NCI-H2081 (cell line): ENCODE measurements at places on chromosomes 2 and 18.

DNA sequence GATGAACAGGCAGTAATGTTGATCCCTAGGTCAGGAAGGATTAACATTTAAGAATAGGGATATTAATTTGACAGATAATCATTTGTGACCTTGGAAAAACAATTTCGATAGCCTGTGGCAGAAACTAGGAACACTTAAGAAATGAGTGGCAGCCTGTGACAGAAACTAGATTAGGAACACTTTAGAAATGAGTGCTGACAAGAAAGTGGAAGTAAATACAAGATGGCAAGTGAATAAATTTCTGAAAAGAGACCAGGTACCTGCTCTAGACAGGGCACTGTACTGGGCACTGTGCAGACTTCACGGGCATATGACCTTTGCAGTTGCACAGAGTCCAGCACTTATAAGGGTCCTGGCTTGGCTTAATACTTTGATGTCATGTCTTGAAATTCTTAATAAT lies 5.5 kb upstream of the HNRNPA3 start:
- no peak for DNase-seq

DNA sequence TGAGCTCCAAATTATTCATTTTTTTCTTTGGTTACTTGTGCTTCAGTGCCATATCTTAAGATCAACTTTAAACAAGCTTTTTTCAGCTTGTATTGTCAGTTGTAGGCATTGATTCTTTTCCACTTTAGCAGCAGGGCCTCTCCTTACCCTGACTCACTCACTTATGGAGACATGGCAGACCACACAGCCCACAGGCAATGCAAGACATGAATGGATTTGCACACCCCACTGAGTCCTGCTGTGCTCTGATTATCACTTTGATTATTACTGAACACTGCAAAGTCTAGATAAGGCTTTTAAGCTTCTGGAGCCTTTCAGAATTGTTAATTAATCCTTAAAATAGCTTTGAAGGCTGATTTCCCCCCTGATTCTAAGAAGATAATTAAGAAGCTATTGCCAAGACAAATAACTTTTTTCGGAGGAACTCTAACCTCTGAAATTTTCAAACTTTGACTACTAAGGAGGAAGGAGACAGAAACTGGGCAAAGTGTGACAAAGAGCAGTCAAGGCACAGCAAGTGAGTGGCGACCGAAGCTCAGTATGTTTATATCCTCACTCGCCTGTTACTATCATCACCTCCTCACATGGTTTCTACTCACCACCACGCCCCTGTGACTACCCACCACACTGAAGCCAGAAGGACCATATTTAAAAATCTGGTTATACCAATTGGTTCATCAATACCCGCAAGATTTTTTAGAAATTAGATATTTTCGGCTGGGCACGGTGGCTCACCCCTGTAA lies 43.3 kb downstream of the CACNB4 start:
- DNase-seq, result no peak

- no peak for DNase-seq
Measured at GRCh38 chr2:12270876-12271588, 445.7 kb upstream of the TRIB2 start.

DNA sequence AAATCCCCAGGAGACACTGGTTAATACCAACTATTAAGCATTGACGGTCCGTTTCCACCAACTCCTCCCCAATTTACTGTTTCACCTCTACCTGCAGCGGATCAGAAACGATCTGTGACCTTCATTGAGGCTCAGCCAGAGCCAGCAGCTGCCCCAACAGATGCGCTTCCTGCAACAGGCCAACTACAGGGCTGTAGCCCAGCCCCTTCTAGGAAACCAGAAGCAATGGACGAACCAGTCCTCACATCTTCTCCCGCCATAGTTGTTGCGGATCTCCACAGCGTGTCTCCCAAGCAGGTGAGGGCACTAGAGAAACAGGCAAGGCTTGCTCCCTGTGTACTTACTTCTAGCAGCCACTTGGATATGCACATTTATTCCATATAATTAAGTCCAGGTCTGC lies 8.5 kb upstream of the RPE start:
- DNase-seq, result no peak

DNA sequence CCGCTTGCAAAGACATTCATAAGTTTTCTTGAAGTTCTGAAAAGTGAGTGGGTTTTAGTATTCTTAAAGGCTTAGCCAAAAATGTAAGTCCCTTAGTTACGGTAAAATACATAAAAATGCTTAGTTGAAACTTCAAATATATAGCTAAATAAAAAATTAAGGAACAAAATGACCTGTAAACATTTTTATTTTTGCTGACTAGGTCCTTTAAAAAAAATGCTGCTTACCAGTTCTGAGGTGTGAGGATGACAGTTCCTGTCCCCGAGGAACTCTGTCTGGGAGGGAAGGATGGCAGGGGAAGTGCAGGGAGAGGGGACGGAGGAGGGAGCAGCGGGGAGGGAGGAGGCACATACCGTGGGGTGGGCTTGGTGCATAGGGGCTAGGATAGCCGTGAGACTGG lies 102.8 kb upstream of the BCL2L11 start:
- no peak for DNase-seq

DNA sequence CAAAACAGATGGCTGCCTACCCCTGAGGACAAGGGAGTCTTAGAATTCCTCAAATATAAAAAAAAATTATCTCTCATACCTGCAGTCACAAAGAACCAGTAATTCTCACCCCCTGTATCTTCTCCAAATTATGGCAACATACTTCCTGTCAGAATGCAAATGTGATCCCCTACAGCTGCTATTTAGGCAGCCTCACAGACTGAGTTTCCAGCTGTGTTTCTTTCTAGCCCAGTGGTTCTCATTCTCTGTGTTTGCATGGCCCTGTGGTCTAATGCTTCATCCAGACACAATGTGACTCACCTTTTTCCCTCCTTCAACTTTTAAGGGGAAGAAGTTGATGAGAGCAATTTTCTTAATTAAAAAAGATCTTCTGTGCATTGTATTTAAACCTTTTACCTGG lies 726.3 kb downstream of the TSN start:
- no peak for DNase-seq

- no peak for DNase-seq
Measured at GRCh38 chr2:177554365-177554764, 161.8 kb downstream of the AGPS start.

DNA sequence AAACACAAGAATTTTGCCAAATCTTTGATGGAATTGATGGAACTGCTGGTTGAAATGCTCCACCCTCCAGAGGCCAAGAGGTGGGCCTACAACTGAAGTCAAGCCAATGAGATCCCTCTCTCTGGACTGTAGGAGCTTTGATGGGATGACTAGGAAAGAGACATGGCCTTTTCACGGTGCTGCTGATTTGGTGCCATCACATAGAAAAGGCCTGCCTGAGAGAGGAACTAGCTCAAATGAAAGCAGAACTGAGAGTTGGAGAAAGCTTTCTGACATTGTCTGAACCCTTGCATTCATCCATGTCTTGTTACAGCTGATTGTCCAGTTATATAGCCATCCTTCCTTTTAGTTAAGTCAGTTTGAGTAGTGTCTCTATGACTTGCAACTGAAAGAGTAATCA lies 283.8 kb upstream of the LYPD1 start:
- DNase-seq, result no peak

DNA sequence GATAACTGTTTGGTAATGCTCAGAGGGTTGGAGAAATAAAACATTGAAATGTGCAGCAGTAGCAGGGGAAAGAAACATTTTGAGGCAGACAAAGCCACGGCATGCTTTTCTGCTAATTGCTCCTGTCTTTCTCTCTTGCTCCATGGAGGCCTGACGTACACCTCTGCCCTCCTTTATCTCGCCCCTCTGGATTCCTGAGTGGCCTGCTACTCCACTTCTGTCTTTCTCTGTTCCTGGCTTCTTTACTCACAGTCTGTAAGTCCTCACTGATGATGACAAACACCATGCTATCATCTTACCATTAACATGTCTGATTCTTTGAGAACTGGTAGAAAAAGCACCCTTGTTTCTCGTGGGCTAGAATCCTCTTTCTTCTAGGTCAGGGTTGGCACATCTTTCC lies 392.9 kb downstream of the MEIS1 start:
- DNase-seq, result no peak

- DNase-seq, result no peak
Measured at GRCh38 chr2:147980940-147981528, 39.5 kb downstream of the ORC4 start.

DNA sequence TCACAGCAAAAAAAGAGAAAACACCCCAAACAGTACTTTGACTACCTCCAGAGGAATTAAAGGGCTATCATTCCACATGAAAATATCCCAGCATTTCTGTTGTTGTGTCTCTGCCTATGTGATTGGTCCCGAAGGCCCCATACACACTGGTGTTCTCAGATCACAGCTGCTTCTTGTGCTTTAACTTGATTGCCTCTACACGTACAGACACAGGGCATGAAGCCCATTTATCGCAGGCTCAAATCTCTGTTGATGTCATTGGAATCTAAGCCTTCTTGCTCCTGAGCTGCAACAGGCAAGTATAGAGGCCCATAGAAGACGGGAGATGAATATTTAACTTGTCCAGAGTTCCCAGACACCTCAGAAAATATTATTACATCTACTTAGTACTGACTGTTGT lies 405.2 kb downstream of the NCKAP5 start:
- DNase-seq, result no peak

- DNase-seq, result peak; percentile 54
Measured at GRCh38 chr2:73850009-73850408, 21.2 kb downstream of the STAMBP start.

GRCh38 chr2:152425765-152426727 lies 91.1 kb downstream of the FMNL2 start:
- no peak for DNase-seq

GRCh38 chr2:88179228-88179679 lies 9.1 kb downstream of the THNSL2 start:
- DNase-seq, result no peak

DNA sequence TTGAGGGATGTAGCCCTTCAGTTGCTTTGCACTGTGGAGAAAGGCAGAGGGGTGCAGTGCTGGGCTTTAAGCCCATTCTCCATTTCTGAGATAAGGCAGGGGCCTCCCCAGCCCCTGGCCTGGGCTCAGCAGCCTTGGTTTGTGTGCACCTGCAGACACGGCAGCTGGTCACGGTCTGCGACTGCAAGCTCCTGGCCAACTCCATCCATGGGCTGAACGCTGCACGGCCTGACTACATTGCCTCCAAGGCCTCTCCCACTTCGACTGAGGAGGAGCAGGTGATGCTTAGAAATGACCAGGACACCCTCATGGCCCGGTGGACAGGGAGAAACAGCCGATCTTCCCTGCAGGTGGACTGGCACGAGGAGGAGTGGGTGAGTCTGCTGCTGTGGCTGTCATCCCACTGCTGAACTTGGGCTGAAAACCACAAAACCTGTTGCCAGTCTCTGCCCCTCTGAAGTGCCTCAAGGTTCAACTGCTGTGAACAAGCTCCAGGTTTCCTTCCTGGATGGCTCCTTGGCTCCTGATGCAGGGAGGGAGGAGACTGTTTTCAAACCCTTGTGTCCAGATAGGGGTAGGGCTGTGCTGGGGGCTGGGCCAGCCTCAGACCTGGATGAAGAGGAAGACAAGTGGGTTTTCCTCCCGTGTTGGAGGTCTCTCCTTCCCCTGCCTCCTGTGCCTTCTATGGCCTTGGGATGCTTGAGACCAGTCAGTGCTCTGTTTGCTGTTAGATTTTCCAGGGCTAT lies 54.0 kb downstream of the COA5 start:
- DNase-seq, result no peak

- no peak for DNase-seq
Measured at GRCh38 chr2:231720292-231720986, 12.1 kb downstream of the PTMA start.

DNA sequence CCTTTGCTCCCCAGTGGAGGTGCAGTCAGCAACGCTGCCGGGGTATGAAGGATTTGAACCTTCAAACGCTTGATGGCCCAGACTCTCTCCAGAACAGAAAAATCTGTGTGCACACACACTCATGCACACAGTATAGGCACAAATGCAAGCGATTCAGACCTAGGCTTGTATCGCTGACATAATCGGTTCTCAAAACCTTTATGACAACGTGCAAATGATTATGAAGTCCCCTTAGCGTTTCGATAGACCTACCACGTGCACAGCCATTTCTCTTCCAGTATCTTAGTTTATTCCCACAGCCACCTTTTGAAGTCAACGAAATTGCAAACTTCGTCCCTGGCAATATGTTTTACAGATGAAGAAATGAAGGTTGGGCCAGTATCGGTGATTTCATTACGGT lies 138.9 kb upstream of the MYCN start:
- no peak for DNase-seq

DNA sequence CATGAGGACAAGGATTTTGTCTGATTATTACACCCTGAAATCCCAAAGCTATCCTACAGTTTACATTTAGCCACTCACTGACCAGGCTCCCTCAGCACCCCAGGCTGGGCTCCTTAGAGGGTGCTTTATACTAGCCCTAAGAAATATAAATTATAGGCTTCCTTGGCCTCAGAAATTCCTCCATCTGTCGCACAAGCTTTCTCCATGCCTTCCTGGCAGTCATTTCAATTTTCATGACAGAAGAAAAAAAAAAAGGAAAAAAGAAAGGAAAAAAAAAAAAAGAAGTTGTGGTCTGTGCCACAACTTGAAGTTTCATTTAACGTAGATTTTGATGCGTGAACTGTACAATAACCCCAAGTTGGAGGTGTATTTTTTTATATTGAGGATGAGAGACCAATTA lies 719.5 kb downstream of the BCL11A start:
- DNase-seq, result no peak

DNA sequence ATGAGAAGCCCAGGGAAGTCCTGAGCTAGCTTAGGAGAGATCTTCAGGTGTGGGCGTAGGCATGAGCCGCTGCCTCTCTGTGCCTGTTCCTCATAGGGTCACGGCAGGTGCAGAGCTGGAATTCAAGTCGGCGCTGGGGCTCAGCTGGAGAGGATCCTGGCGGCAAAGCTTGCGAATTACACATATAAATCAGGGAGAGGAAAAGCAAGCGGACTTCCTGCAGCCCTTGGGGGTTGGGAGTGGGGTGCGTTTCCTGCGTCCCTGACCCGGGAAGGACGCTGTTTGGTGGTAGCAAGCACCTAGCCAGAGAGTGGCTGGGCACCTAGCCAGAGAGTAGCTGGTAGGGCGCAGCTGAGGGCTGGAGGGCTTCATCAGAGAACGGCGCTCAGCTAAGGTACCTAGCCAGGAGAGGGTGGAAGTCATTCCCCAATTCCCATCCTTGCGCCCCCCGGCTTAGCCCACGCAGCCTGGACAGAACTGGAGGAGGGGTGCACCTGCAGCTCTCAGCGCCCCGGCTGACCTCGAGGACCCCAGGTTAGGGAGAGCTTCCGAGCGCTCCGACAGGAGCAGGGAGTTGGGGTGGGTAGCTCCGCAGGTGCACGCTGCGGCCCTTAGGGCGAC lies 459 bp upstream of the EFR3B start:
- peak; percentile 87 for DNase-seq

DNA sequence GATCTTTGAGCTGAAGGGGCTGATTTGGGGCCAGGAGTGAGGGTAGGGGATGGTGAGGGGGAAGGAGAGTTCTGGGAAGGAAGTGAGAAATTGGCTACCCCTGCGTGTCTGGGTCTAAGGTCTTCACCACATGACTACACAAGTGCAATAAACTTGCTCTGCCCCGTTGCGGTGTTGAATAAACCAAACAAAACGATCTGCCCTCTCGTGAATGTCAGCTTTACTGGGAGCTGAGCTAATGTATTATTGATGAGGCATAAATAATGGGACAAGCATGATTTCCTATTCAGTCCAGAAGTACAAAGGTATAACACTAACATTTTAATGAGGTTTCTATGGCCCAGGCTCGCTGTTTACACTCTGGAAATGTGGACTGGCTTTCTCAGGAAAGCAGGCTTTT lies 8.0 kb upstream of the CFAP221 start:
- DNase-seq, result no peak
